ENCODE measurements at places on chromosomes 4 and X. TPM values are rescaled to one million over a fixed set of nuclear protein-coding genes. Genes with fewer than 3 reads are reported as not detected.
A peak's percentile ranks its signal among the peaks of the same experiment; 100 is the strongest.

DNA sequence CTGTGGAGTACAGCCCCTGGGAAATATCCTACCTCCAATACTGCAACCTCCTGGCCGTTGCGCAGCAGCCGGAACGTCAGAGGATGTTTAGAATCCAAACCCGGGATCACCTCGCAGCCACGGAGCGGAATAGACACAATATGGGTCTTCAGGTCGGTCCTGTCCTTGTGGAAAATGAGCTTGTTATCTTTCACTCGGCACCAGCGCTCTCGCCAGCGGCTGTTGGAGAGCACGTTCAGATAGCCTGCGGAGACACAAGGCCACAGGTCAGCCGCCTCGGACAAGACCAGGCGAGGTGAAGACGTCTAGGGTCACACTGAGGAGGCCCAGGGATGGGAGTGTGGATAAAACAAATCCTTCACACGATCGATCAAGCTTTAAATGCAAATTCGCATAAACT, 139.3 kb downstream of the AFAP1 start:
- no peak for DNase-seq

GRCh38 chr4:47484168-47484567, 907 bp upstream of the ATP10D start:
- no peak for DNase-seq

DNA sequence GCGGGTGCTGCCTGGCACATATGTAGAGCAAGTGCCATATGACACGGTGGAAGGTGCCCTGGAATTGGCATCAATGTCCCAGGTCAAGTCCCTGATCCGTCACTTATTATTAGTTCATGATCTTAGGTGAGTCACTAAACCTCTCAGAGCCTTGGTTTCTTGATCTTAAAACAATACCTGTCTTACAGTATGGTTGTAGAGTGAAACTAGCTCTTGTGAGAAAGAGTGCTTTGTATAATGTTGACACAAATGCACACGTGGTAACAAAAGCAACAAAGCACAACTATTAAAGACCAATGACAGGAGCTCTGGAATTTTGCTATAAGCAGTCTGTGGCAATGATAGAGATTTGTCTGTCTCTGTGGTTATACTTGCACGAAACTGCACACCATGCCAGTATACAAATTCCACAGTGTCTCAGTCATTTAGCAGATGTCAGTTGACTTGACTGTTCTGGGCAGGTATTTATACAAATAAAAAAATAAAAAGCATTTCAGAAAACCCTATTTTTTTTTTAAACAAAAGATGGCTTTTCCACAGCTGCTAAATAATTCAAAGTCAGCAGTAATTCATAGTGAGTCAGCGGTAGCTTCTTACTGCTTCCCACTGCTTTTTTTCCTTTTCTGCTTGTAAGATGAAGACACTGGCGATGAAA, 19.7 kb upstream of the ACSL1 start:
- DNase-seq = no peak

GRCh38 chrX:1386338-1387127, 5.4 kb downstream of the SLC25A6 start:
- no peak for DNase-seq

DNA sequence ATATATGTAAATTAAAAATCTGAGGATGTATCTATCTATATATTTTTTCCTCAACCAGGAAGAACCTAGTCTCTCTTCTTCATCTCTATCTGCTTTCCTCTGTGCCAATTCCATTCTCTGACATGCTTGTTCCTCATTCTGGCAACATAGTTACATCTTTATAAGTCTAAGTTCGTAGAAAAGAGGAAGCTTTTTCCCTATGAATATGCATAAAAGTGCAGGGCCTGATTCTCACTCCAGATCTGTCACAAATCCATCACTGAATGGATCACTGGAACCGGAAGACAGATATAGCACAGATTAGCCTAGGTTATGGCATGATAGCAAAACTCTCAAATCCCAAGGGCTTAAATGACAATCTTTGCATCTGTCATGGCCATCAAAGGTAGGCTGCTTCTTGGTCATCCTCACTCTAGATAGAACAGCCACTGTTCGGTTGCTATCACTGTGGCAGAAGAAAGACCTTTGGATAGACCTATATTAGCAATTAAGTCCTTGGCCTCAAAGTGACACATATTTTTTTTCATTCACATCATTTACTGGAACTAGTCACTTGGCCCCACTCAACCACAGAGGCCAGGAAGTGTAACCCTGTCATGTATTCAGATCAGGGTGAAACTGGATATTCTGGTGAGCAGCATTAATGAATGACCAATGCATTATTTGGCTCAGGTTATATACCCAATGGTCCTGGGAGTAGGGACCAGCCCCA, 22.2 kb downstream of the DTHD1 start:
- DNase-seq = no peak

GRCh38 chrX:30702736-30703135, 49.5 kb downstream of the GK start:
- no peak for DNase-seq

DNA sequence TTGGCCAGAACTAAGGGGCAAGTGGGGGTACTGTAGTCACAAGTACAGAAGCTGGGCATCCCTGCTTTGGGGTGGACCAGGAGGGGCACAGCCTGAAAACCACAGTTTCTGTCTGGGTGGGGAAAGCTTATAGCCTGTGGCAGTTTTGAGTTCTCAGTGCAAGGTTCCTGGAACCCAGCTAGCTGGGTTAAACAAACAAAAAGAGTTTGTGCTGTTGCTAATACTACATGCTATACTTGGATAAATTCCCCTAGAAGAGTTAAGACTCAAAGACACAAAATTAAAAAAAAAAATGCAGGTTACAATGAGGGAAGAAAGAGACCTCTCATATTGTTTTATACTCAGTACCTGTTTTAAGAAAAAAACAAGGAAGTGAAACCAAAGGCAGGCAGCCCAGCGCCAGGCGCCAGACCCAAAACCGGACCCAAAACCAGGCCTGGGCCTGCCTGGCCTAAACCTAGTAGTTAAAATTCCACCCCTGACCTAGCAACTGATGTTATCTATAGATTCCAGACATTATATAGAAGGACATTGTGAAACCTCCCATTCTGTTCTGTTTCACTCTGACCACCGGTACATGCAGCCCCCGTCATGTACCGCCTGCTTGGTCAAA, 50.8 kb downstream of the SLC2A9 start:
- DNase-seq = no peak

DNA sequence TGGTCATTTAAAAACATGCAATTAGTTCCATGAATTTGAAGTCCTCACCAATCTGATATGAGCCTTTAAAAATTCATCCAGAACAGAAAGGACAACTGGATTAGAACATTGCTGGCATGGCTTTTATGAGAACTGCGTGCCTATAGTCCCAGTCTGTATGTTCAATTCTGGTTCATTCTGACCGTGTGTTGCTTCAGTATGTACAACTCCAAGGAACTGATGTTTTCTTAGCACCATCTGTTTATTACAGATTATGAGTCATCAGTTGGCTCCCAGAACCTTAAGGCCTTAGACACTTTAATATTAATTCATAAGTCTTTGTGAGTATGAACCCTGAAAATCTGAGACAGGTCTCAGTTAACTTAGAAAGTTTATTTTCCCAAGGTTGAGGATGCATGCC, 115.0 kb downstream of the CEP44 start:
- no peak for DNase-seq

GRCh38 chr4:10180603-10180926, 64.0 kb upstream of the WDR1 start:
- no peak for DNase-seq

DNA sequence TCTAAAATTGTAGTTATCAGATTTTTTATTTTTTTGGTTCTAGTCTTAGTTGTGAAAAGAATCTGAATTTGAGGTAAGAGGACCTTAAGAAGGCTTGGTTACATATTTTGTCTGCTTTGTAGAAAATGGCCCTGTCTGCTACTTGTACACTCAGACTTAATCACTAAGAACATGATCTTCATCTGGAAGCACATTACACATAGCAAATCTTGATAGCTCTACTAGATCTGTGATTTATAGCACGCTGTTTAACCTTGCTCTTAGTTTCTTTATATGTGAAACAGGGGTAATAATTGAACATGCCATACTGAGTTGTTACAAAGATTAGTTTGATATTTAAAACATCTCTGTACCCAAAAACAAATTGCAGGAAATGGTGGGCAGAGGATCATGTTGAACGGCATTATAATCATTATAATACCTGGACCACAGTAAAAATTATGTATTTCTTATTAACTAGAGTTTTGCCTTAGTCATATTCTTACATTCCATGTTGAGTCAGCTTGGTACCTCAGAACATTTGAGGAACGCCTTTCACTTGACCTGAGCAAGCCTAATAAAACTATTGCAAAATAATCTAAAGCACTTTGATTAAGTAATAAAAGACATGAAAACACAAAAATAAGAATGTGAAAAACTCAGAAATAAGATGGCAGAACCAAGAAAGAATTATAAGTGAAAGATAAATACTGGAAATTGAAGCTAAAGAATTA, 738.0 kb upstream of the AADAT start:
- no peak for DNase-seq

- no peak for DNase-seq
These were observed 287.2 kb downstream of the OPHN1 start for GRCh38 chrX:68146054-68146453.

GRCh38 chr4:102678695-102679335, 82.0 kb downstream of the MANBA start:
- DNase-seq = no peak

DNA sequence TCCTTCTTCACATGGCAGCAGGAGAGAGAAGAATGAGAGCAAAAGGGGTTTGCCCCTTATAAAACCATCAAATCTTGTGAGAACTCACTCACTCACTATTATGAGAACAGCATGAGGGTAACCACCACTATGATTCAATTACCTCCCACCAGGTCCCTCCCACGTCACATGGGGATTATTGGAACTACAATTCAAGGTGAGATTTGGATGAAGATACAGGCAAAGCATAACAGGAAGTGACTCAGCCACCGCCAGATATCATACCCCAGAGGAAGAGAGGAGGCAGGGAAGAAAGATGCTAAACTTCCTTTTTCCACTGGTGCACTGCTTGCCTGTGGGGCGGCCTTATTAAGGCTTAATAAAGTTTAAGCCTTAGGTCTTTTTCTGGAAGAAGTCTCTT, 766.1 kb downstream of the KCTD8 start:
- no peak for DNase-seq

DNA sequence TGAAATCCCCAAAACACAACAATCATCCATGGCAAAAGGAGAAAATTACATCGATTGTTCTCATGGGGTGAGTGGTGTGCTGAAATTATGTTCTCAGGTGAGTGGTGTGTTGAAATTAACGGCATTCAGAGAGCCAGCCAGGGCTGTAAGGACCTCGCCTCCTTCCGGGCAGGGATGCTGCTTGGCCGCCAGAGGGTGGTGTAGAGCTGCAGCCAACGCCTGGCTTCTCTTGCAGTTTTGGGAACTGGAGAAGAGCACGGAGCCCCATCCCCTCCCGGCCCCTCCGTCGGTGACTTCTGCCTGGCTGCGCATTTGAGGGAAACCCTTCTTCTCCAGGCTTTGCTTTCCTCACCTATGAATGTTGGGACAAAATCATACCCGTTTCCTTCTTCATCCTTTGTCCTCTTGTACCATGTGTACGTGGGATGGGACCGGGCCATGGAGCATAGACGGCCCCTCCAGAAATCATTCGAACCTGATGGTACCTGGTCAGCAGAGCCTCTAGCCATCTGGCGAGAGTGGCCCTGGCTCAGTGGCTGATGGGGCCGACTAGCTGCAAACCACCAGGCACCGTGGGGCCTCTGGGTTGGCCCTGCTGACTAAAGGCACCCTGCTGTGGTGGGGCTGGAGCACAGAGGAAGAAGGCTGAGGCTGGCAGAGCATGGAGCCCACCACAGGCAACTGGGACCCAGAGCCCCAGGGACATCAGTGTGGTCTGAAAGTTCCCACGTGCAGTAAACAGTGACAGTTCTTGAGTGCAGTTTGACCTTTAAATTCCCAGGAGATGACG, 28.4 kb downstream of the TRMT44 start:
- peak; percentile 65 for DNase-seq

GRCh38 chrX:116009861-116010710, 160.5 kb upstream of the AGTR2 start:
- no peak for DNase-seq

DNA sequence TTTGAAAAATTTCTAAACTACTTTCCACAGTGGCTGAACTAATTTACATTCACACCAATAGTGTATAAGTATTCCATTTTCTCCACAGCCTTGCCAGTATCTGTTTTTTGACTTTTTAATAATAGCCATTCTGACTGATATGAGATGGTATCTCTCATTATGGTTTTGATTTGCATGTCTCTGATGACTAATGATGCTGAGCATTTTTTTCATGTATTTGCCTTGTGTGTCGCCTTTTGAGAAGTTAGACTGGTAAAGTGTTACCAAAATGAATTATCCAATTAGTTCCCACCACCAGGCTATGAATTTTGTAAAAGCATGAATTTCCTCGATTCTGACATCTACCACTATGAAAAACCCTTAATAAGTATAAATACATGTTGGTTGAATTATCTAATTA, 242.2 kb upstream of the GK2 start:
- DNase-seq = no peak

DNA sequence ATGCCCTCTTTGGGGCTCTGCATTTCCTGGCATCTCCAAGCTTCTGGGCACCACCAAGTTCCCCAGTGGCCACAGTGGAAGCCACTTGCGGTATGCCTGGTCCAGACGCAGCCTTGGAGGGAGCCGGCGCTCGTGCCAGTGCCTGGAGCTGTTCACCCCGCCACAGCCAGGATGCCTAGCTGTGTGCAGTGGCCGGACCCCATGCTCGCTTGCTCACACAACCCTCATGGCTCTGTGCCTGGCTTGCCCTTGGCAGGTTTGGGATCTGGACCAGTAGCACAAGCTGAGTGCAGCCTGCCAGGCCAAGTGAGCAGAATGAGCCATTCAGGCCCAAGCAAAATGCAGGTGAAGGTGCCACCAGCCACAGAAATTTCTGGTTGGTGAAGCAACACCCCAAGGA, 283.5 kb downstream of the EVC2 start:
- DNase-seq = no peak

- no peak for DNase-seq
These were observed 83.2 kb downstream of the GPAT3 start for GRCh38 chr4:83618991-83619645.

- DNase-seq = no peak
These were observed 166.0 kb upstream of the HAND2 start for GRCh38 chr4:173696011-173696410.

DNA sequence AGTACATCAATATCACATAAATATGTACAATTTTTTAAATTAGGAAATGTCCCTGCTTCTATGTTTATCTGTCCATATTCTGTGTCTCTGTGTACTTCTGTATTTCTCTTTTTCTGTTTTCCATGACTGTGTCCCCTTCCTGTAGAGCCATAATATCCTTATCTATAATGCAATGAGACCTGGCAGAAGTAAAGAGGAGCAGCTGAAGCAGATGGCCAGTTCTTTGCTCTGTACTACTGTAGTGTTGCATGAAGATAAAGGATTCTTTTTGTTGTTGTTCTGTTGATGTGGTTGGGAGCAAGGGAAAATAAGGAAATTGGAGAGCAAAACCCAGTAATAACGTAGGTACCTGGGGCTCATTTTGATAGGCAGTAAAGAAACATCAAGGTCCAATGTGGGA, 301.7 kb downstream of the ADGRL3 start:
- no peak for DNase-seq

NWD2 gene
- total RNA-seq = under 0.01 TPM

NPNT gene
- total RNA-seq = 44.0 TPM

PPP1R3F gene
- 1.6 TPM for total RNA-seq

CT45A10 gene
- total RNA-seq = not detected

DGAT2L6 gene
- total RNA-seq = not detected

COL25A1 gene
- total RNA-seq = 0.34 TPM

IL15 gene
- 3.6 TPM for total RNA-seq
